Subcutaneous preadipocyte (primary cell): ENCODE measurements at places on chromosomes 12 and 14. TPM values are rescaled to one million over a fixed set of nuclear protein-coding genes. Genes with fewer than 3 reads are reported as not detected.

The FAM177A1 gene
- total RNA-seq, result 25.0 and 25.4 TPM in 2 replicates

The ZDHHC22 gene
- not detected in 2 replicates for total RNA-seq

The DHH gene
- under 0.01 TPM in 1 of 2 replicates, not detected in the other for total RNA-seq

The KRT71 gene
- total RNA-seq, result not detected in 2 replicates
